ENCODE measurements at places on chromosomes 12 and 14.
A peak's percentile ranks its signal among the peaks of the same experiment; 100 is the strongest.

- DNase-seq, result no peak
Observed at GRCh38 chr12:120936197-120936596, 32.0 kb upstream of the SPPL3 start.

DNA sequence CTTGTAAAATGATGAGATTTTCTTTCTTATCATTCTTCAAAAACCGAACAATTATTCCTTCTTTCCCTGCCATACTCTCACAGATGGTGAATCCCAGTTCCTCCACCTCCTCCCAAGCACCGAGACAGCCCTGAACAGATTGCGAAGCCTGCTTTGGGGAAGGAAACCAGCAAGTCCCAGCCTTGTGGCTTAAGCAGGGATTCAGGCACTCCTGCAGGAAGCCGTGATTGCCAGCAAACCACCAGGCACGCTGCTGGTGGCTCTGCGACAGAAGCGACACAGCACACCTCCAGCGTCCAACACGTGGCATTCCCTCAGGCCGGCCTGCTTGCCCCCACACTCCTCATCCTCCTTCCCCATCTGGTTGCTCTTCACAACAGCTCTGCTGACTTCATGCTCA is 237.7 kb downstream of the GXYLT1 start:
- DNase-seq, result peak; percentile 86

- no peak for DNase-seq
Observed at GRCh38 chr14:35335388-35336092, 43.4 kb downstream of the PSMA6 start.

DNA sequence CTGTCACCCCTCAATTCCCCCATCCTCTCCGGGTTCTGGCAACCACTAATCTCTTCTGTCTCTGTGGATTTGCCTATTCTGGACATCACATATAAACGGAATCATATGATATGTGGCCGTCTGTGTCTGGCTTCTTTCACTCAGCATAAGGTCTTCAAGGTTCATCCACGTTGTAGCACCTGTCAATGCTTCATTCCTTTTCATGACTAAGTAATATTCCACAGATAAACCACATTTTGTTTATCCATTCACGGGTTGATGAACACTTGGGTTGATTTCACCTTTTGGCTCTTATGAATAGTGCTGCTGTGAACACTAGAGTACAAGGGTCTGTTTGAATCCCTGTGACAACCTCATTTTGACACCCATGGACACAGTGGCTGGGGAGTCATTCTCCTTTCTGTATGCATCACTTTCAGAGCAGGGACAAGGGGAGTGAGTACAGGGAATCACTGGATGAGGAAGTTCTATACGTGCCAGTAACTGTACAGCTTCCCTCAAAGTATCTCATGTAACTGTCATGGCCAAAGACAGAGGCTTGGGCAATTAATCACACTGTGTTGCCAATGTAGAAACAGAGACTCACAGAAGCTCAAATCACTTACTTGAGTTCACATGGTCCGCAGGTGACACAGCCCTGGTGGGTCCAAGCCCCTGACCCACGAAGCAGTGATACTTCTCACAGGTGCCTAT is 10.9 kb upstream of the TESC start:
- no peak for DNase-seq

DNA sequence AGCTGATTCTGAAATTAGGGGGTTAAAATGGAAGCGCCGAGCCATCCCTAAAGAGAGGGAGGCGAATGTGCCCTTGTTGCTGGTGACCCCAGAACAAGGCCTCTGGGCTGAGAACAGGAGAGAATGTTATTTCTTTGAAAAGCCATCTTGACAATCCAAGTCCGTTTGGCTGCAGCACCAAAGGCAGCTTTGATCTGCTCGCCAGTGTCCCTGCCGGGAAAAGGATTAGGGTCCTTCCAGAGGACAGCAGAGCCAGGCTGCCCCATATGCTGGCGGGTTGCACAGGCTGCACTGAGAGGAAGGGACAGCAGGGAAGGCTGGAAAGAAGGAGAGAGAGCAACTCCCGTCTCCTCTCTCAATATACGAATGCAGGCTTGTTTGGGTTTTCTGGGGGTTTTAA is 141.7 kb downstream of the TMEM132C start:
- DNase-seq, result peak; percentile 31

DNA sequence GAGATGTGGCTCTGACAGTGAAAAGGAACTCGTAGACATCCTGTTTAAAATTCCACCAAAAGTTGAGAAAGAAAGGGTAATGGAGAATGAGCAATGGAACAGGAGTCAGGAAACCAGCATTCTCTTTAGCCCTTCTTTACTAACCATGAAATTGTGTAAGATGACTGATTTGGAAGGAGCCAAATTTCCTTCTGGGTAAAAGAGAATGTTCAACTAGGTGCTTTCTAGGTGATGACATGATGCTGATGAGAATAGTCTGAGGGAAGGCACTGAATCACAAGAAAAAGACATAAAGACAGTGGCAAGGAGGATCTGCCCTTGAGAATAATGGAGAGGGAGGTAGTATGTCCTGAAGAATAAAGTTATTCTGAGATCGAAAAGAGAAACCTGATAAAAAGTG is 2.2 kb downstream of the TSHR start:
- no peak for DNase-seq

GRCh38 chr12:11773889-11774677 is 124.6 kb downstream of the ETV6 start:
- DNase-seq, result no peak

DNA sequence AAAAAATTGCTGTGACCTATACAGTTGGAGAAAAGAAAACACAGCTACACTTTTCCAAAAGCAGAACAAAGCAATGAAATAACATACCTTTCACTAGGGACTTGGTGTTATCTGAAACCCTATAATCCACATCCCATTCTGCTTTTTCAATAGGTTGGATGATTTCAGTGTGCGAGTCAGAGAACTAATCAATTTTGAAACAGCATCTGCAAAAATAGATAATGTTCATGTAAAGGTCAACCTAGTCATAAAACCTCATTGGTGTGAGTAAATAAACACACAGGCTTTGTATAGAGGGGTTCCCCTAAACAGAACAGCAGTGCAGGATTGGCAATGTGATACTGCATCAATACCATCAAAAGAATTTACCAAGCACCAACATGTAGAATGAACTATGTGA is 173.0 kb upstream of the G2E3 start:
- DNase-seq, result no peak

All from brain (organoid and tissue), 16 donors.